ENCODE measurements at places on chromosomes 1 and 21.

- no peak for DNase-seq
Observed at GRCh38 chr21:33943293-33943692, 27.7 kb upstream of the ATP5PO start.

GRCh38 chr1:31691951-31692350 lies 11.9 kb downstream of the COL16A1 start:
- no peak for DNase-seq

- DNase-seq: peak; percentile 22
Observed at GRCh38 chr1:224852901-224853568, 76.4 kb upstream of the DNAH14 start.

- DNase-seq: no peak
Observed at GRCh38 chr1:192521734-192522133, 53.8 kb upstream of the RGS1 start.

- no peak for DNase-seq
Observed at GRCh38 chr1:116733476-116734365, 20.5 kb upstream of the CD2 start.

DNA sequence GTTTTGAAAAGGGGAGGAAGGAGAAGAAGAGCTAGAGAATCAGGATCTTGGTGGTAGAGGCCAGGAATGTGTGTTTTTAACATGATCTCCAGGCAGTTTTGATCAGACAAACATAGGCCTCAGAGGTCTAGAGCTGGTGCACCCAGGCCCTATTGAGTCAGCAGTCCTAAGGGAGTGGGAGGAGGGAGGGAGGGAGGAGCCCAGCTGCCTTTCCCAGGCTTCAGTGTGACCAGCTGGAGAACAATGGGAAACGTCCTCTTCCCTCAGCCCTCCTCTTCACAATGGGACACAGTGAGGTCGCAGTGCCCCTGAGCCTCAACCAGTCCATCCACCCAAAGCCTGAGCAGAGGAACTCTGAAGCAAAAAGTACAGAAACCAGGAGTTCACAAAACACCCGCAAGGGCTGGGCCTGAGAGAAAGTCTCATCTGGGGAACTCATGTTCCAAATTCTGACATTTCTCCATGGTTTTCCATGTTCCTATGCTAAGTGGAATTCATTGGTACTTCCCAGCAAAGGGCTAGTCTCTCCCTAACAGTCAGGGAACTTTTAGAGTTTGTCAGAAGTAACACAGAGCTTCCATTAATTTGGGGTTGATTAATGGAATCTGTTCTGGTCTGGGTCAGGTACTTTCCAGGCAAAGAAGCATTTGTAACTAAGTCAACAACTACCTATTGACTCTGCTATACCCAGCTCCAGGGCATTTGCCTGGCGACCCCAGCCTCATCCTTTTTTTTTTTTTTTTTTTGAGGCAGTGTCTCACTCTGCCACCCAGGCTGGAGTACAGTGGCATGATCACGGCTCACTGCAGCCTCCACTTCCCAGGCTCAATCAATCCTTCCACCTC lies 37.5 kb downstream of the ELAPOR1 start:
- DNase-seq: peak; percentile 32

DNA sequence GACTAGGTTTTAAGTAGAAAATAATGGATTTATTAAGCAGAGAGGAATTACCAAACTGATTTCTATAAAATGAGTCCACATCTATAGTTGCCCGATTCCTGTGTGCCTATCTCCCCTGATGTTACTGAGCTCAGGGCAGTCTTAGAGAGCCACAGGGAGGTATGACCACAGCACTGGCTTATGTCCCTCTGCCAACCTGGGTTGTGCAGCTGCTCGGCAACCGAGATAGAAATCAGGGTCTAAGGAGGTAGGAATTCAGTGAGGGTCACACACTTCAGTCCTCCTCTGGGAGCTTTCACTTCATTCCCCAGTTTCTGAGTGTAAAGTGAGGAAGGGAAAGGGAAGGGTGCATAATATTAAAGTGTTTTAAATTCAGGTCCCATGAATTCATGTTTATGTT lies 386.8 kb downstream of the KCNH1 start:
- DNase-seq: no peak

- no peak for DNase-seq
Observed at GRCh38 chr1:40476924-40477677, at the start of gene ZFP69. Gene ZFP69 (plus strand): TSS chr1:40477290. CDS start chr1:40479362, 2,072 bp downstream.

DNA sequence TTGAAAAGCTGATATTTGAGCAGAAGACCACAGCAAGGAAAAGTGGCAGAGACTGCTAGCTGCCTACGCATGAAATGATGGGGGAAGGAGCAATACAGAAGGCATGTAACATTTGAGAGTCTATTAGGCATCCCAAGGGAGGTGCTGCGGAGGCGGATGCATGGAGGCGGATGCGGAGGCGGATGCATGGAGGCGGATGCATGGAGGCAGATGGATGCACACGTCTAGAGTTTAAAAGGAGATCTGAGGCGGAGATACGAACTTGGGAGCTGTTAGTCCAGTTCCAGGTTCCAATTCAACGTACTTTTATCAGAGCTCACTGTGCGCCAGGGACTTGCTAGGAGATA lies 744 bp upstream of the DDX20 start:
- DNase-seq: no peak

DNA sequence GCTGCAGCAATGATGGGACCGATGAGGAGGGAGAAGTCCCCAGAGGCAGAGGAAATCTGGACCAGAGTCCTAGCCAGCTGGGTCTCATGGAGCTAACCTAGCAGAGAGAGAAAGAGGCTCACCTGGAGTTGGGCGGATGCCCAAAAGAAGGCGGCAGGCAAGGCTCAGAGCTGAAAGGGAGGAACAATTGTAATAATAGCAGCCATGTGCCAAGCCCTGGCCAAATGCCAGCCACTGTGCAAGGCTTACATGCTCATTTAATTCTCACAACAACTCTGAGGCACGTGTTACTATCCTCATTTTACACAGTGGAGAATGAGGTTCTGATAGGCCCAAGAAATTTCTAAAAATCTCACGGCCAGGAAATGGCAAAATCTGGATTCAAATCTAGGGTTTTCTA lies 50.0 kb upstream of the ZNF648 start:
- no peak for DNase-seq

DNA sequence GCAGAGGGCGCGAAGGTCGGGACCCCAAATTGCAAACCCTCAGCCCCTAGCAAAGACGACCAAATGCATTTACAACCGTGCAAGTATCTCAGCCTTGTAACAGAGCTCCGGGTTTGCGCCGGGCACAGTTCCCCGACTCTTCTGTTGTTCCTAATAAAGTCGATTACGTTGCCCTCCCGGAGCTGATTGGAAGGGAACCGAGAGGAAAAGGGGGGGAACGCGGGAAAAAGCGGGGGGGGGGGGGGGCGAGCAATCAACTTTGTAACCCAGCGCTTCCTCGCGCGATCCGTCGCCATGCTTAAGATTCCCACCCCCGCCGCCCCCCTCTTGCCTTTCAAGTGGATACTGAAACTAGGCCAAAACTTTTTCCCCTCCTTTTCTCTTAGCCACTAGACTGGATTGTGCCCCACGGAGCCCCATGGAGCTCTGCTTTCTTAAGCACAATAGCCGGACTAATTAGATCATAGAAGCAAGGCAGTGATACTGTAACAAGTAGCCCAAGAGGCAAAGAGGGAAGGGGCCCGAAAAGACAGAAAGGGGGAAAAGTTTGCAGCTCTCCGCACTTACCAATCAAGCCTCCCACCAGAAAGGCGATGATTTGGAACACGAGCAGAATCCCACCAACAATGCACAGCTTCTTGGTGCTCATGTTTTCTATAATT lies 565 bp downstream of the WLS start:
- no peak for DNase-seq

- DNase-seq: no peak
Observed at GRCh38 chr1:184405094-184405800, 18.4 kb downstream of the C1orf21 start.

DNA sequence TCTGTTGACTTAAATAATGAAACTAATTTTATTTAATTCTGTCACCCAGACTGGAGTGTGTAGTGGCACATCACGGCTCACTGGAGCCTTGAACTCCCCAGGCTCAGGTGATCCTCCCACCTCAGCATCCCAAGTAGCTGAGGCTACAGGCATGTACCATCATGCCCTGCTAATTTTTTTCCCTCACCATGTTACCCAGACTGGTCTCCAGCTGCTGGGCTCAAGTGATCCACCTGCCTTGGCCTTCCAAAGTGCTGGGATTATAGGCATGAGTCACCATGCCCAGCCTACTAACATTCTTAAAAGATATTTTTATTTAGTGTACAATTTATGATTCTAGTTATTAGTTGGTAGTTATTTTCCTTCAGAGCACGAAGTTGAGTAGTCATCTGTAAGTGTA lies 49.5 kb downstream of the NRDC start:
- no peak for DNase-seq

GRCh38 chr1:11622398-11622797 lies 31.8 kb downstream of the FBXO2 start:
- no peak for DNase-seq

DNA sequence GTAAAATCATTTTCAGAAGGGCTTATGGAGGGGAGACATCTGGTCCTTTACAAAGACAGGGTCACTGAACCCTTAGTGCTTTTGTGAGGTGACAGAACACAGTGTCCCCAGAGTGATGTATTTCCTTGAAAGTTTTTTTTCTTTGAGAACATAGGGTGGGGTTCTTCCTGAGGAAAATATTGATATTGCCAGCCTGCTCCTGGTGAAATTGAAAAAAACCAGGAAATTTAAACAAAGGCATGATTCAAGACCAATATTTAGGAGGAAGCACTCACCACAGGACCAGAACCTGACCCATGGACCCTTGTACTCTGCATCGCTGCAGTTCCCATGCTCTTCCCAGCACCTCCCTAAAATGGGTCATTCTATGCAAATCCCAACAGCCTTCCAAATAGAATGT lies 63.7 kb downstream of the ST6GALNAC3 start:
- DNase-seq: no peak

GRCh38 chr1:36161641-36162531 lies 5.9 kb downstream of the MAP7D1 start:
- no peak for DNase-seq

- no peak for DNase-seq
Observed at GRCh38 chr1:228869312-228869824, 134.1 kb downstream of the RHOU start.

- DNase-seq: no peak
Observed at GRCh38 chr21:44351535-44352252, 1.7 kb upstream of the TRPM2 start.

GRCh38 chr21:45302082-45303061 lies 14.7 kb upstream of the POFUT2 start:
- DNase-seq: no peak

GRCh38 chr1:56330391-56331026 lies 248.9 kb downstream of the PLPP3 start:
- DNase-seq: no peak

DNA sequence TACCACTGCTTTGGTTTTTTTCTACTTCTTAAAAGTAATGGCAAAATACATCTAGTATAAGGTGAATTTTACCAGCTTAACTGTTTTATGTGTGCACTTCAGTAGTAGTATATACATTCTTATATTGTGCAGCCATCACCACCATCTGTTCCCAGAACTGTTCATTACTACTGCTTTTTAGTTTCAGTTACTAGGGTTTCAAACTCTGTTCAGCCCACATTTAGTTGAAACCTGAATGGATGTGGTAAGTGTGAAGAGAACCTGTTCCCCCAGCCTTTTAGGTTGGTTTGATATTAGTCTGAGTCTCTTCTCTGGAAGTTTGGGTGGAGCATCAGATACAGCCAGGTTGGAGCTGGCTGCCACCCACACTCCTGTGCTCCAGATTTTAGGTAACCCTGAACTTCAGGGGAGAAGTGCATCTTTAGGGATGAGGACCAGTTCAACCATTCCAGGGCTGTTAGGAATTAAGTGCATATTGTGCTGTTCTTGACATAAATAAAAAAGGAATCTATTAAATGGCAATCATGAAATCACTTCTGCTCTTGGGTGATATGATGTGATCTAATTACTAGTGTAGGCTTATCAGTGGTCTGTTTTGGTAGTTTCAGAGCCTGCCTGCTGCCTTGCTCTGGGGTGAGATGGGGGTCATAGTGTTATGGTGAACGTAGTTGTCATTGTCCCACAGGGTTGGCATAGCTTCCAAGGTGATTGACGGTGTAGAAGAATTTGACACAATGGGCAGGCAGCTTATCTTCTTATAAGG lies 32.1 kb downstream of the URB2 start:
- no peak for DNase-seq

GRCh38 chr1:214494706-214495105 lies 56.7 kb downstream of the PTPN14 start:
- no peak for DNase-seq

DNA sequence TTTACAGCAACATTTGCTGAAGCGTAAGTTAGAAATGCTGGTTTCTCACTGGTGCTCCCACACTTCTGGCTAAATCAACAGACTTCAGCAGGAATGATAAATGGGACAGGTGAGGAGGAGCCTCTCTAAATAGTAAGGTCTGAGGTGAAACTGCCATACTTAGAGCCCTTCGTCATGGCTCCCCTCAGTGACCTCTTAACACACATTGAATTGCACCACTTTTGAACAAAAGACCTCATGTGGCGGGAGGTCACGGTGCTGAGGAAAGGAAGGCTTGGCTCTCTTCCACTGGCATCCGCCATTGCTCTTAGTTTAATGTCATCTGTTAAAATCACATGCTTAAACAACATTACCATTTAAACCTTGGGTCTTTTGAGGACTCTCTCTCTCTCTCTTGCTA lies 3.4 kb downstream of the MAP3K7CL start:
- DNase-seq: no peak

- DNase-seq: no peak
Observed at GRCh38 chr1:223479261-223479660, 86.0 kb downstream of the CCDC185 start.

GRCh38 chr1:69693921-69694675 lies 126.4 kb downstream of the LRRC7 start:
- no peak for DNase-seq

- DNase-seq: no peak
Observed at GRCh38 chr1:8533124-8533523, 215.2 kb downstream of the SLC45A1 start.

- DNase-seq: no peak
Observed at GRCh38 chr1:85311818-85312217, 35.4 kb upstream of the BCL10 start.

- no peak for DNase-seq
Observed at GRCh38 chr1:92969517-92969916, 8.3 kb upstream of the DIPK1A start.

DNA sequence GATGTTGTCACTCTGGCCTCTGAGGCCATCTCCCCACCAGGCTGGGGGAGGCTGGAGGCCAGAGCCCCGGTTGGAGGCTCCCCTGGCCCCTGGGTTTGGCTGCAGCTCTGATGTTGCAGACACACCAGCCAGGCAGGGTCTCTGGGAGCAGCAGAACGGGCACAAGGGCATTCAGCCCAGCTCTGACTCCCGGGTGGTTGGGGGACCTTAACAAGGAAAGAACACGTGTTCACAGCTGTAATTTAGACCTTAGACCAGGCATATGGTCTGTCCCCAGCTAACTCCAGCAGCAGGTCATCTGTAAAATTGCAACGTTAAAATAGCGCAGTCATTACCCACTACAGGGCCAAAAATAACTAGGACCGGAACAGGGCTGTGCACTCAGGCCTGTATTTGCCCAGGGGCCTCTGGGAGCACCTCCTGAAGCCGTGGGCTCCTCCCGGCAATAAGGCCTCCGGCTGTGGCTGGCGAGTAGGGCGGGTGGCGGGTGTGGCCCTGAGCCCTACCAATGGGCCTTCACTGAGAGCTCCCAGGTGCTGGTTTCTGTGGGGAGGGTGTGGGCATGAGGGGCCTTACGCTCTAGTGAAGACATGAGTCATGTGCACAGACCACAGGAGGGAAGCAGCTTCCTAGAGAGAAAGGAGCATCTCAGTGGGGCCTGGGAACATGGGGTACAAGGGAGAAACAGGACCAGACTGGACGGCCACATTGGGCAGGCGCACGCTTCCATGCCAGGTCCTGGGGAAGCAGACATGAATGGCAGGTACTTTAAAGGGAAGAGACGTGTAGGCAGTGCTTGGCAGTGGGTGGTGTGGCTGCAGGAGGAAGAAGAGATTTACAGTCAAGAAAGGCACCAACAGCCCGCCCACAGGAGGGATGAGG lies 6.1 kb downstream of the LDLRAP1 start:
- DNase-seq: peak; percentile 52

Measured in SHP77 treated with DMSO at 0.1 percent for 48 hours (cell line).